Daoy (cell line): ENCODE measurements at places on chromosomes 12 and 14. TPM values are rescaled to one million over a fixed set of nuclear protein-coding genes. Genes with fewer than 3 reads are reported as not detected.

Gene ATP2B1
- 26.9 and 37.0 TPM in 2 replicates for total RNA-seq

Gene CHGA
- not detected in 2 replicates for total RNA-seq

Gene NEMP1
- total RNA-seq, result 26.1 and 34.1 TPM in 2 replicates

Gene CD27
- not detected in 2 replicates for total RNA-seq

Gene CPNE6
- not detected in 2 replicates for total RNA-seq

Gene GLIPR1L1
- not detected in 2 replicates for total RNA-seq

Gene IFNG-AS1
- total RNA-seq, result not detected in 2 replicates

Gene SYCP3
- not detected in 2 replicates for total RNA-seq

Gene PROX2
- not detected in 2 replicates for total RNA-seq

Gene ESR2
- 0.74 TPM in 1 of 2 replicates, not detected in the other for total RNA-seq

Gene DLGAP5
- total RNA-seq, result 155 and 171 TPM in 2 replicates

Gene PDZRN4
- not detected in 2 replicates for total RNA-seq

Gene RTL1
- not detected in 2 replicates for total RNA-seq

DNA sequence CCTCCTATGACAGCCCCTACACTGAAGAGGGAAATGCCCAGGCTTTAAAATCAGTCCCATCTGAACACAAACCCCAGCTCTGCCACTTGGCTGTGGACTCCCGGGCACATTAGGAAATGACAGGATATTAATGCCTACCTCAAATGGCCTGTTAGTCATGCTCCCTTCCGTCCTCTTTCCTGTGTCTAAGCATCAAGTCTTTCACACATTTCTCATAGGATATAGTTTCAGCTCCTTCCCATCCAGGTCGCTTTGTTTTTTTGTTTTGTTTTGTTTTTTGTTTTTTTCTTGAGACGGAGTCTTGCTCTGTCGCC lies 16.1 kb downstream of the PLEK2 start:
- DNase-seq, result peak; percentile 65

DNA sequence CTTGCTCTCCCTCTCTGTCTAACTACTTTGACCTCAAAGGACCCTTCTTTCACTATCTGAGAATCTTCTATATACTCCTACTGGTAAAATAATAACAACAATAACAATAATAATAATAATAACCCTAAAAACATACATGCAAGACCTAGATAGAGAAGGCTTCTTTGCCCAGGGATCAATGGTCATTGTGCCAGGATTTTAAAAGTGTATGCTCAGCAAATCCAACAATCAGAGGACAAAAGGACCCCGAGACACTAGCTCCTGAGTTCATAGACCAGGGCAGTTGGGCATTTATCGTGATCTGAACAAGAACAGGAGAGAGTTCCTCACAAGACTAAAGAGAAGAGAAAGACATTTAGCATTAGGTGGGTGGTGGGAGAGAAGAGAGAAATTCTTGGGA lies 358.5 kb downstream of the DAD1 start:
- DNase-seq, result no peak

DNA sequence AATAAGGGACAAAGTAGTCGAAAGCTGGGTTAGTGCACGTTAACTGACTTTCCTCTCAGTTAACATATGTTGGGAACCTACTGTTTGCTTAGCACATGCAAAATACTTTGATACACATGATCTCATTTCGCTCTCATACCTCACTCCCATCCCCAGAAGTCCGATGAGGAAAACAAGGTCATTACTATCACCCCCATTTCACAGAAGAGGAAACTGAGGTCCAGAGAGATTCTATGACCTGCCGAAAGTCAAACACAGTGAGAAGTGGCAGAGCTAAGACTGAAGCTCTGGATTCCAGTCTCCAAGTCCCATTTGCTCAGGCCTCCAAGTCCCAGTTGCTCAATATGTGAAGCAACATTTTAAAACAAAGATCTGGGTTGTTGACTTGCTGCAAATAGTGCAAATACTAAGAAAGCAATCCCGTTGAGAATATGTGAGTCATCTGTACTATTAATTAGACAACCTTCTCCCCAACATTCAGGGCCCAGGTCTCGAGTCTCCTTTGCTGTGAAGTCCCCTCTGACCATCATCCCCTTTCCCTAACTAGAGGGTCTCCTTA lies 170.6 kb upstream of the PWP1 start:
- no peak for DNase-seq

DNA sequence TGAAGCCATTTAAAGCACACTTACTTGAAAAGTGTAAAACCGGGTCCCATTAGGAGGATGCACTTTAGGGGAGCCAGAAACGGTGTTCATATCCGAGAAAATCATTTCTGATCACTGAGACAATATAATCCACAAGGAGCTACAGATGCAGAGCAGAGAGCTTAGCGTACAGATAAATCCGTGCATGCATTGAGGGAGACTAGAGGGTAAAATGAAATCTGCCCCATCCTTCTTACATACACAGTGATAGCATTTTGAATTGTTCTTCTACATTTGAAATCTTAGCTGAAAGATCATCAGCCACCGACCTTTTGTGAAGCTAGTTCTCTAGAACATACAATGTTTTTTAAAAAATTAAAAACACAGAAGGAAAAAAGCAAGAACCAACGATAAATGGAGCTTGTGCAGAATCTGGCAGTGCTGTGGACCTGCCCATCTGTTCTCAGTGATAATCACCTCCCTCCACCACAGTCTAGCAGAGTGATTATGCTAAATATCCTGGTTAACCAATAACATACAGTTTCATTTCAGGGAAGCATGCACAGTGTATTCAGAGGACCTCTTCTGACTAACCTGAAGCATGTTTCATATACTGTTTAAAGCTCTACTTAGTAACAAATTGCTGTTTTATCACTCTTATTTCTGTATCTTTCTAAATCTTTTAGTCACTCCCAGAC lies 161.1 kb downstream of the PPFIA2 start:
- no peak for DNase-seq

- DNase-seq, result no peak
These were observed 65.8 kb downstream of the PPP2R5C start for GRCh38 chr14:101827286-101827685.

DNA sequence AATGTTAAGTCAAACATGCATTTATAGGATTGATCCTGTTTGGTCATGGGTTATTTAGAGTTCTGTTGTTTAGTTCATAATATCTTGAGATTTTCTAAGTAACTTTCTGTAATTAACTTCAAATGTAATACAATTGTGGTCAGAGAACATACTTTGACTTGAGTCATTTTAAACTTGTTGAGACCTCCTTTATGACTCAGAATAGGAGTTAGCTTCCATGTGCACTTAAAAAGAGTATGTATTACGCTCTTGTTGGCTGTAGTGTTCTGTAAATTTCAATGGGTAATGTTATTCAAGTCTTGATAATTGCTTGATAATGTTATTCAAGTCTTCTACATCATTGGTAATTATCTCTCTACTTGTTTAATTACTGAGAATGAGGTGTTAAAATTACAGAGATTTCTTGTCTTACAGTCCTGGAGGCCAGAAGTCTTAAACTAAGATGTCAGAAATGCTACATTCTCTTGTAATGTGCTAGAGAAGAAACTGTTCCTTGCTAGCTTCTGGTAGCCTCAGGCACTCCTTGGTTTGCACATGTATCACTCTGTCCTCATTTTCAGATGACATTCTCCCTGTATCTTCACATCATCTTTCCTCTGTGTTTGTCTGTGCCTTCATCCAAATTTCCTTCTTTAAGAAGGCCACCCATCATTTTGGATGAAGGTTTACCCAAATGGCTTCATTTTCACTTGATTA lies 197.3 kb downstream of the TMTC3 start:
- DNase-seq, result peak; percentile 19

GRCh38 chr12:111446631-111447570 lies 41.2 kb downstream of the SH2B3 start:
- DNase-seq, result no peak

GRCh38 chr12:109879351-109880042 lies 844 bp downstream of the GLTP start:
- DNase-seq, result no peak

- DNase-seq, result no peak
These were observed 74.2 kb downstream of the ARF6 start for GRCh38 chr14:49966971-49967630.

DNA sequence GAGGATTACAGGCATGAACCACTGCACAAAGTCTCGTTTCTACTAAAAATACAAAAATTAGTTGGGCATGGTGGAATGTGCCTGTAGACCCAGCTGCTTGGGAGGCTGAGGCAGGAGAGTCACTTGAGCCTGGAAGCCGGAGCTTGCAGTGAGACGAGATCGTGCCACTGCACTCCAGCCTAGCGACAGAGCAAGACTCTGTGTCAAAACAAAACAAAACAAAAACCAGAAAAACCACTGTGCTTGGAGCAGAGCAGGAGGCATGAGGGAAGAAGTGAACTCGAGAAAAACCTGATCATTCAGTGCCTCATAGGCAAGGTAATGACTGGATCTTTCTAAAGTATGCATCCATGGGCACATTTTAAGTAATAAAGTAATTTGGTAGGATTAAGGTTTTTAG lies 487.8 kb downstream of the KCNH5 start:
- DNase-seq, result no peak

DNA sequence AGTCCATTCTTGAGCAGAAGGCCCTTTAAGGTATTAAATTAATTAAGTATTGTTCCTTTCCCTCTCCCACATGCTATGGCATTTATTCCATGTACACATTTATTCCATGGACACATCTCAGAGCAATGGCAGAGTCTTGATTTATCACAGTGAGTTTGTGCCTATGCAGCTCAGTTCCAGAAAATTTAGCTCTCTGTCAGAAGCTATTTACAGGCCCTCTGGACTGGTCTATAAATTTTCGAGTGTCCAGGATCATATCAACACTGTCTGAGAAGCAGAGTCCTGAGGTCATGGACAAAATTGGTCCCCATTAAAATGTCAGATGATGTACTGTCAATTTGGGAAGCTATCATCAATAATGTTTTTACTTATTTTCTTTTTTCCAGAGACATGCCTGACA lies 65.5 kb downstream of the TTC7B start:
- no peak for DNase-seq

- DNase-seq, result no peak
These were observed 53.1 kb downstream of the SYNE3 start for GRCh38 chr14:95463171-95463901.

DNA sequence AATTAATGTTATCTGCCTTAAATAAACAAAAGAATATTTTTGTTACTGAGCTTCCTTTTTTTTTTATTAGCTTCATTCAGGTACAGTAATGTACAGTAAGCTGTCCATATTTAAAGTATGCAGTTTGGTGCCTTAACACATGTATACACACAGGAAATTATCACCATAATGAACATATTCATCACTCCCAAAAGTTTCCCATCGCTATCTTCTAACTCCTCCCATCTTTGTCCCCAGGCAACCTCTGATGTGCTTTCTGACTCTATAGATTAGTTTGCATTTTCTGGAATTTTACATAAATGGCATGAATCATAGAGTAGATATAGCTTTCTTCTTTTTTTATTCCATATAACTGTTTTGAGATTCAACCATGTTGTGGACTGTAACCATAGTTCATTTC lies 193.0 kb downstream of the TRHDE start:
- no peak for DNase-seq

GRCh38 chr14:51431033-51431709 lies 191.1 kb downstream of the TMX1 start:
- no peak for DNase-seq

DNA sequence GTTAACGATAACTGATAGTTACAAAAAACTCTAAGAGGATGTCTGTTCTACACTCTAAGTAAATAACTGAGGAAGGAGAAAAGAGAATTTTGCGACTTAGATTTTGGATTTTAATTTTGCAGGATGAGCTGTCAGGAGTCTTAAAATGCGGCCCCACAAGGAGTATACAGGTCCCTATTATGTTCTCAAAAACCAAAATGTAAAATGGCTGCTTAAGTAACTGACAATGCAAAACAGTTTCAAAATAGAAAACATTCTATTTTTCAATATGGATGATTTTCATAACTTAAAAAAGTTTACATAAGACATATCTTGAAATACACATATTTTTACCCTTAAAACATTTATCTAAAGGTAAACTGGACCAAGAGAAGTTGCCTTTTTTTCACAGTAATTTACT lies 2.6 kb downstream of the CD69 start:
- no peak for DNase-seq

GRCh38 chr12:47941871-47942613 lies 21.4 kb upstream of the TMEM106C start:
- DNase-seq, result peak; percentile 35

DNA sequence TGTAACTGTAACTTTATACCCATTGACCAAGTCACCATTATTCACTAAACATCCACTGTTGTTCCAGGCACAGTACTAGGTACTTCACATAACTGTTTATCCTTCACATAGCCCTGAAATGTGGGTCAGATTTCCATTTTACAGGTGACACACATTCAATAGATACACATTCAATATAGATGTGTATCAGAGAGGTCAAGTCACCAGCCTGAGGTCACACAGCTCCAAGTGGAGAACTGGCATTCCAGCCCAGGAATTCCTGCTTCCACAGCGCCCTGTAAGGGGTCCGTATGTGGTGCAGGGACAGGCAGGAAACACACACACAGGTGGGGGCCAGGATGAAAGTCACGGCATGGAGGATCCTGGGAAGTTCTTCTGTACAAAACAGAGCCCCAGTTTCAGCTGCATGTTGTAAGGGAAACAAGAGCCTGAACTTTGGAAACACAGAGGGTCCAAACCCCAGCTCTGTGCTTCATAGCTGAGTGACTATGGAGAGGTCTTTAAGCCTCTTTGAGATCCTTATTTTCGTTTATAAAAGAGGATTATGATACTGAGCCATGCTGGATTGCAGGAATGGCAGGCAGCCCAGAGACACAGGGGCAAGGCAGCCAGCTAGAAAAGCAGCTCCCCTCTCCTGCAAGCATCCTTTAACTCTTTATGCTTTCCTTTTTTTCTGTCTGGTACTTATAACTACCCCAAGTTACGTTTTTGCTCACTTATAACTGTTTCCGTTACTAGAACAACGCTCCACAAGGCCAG lies 50.3 kb upstream of the DICER1 start:
- DNase-seq, result no peak

GRCh38 chr14:89012282-89013097 lies 188.0 kb downstream of the TTC8 start:
- DNase-seq, result no peak

GRCh38 chr12:3362737-3363136 lies 128.3 kb upstream of the PRMT8 start:
- peak; percentile 25 for DNase-seq

- DNase-seq, result peak; percentile 92
These were observed 141.4 kb downstream of the PPM1H start for GRCh38 chr12:62793256-62794217.

GRCh38 chr12:53611304-53611703 lies 14.9 kb downstream of the ATF7 start:
- DNase-seq, result no peak

GRCh38 chr12:69278814-69279782 lies 39.7 kb downstream of the CPSF6 start:
- DNase-seq, result no peak

GRCh38 chr14:57461777-57462320 lies 31.8 kb downstream of the CCDC198 start:
- DNase-seq, result peak; percentile 10

DNA sequence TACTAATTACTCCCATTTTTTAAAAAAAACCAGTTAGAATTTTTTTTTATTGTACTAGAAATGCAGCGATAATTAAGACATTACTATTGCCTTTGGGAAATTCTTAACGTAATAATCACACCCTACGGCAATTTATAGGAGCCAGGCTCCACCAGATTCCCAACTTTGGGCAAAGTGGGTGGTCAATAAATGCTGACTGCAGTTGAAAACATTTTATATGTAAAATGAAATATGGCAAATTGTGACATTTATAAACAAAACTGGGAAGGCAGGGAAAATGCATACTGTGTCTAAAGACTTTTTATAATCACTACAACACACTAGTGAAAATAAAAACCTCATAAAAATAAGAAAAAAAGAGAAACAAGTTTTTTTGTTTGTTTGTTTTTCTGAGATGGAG lies 93.3 kb upstream of the HECTD1 start:
- DNase-seq, result no peak
